ENCODE measurements at places on chromosomes 13 and 19.

GRCh38 chr13:43802511-43802910 is 15.7 kb upstream of the ENOX1 start:
- DNase-seq = no peak

- DNase-seq = no peak
Measured at GRCh38 chr13:104461049-104461448, 1394.8 kb upstream of the SLC10A2 start.

DNA sequence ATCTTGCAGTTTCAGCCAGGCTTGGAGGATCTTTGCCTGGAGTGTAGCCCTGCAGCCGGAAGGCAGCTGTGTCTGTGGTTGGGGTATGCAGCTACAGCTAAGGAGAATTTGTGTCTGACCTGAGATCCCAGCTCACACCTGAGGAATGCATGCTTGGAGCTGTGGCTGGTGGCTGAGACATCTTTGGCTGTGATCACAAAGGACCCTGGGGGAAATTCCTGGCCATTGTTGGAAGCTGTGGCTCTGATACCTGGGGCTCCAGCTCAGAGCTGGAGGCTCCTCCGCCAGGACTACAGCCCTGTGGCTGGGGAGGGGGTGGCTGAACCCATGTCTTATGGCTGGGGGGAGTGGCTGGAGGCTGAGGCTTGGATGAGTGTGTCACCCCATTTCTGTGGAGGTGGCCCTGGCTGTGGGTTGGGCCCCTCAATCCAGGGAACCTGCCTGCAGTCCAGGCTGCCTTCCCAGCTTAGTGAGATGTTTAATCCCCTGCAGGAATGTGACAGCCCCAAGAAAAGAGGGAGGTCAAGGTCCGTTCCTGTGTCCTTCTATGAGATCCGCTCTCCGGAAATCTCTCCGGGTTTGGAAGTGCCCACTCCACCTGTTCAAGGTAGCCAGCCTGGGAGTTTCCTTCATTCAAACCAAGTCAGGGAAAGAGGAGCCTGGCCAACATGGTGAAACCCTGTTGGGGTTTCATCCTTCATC is 27.6 kb downstream of the ARHGEF18 start:
- no peak for DNase-seq

DNA sequence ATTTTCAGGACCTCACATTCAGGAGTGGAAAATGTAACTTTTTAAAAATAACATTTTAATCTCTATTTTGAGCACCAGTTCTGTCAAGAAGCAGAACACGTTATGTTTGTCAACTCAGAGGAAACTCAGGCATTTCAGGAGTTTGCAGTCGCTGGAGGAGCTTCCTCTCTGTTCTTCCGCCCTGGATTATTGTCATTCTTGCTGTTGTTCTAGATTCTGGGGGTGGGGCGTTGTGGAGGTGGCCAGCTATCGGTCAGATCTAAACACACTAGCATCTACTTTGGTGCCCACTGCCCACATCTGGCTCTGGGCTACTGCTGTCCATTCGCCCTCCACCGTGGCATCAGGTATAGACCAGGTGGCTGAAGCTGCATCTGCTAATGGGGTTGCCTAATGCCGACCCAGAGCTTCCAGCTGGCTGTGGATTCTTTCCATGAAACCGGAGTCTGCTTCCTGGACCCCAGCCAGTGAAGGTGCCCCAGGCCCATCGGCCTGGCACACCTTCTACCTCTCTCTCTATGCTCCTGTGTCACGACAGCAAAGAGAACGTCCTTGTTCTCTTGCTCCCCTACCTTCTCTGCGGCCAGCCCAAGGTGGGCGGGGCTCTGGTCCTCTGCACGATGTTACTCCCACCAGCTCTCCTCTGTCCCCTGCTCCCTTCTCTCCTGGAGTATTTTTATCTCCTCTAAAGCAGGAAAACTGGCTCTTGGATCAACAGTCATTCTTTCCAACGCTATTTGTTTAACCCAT is 36.7 kb upstream of the DGKH start:
- DNase-seq = no peak

DNA sequence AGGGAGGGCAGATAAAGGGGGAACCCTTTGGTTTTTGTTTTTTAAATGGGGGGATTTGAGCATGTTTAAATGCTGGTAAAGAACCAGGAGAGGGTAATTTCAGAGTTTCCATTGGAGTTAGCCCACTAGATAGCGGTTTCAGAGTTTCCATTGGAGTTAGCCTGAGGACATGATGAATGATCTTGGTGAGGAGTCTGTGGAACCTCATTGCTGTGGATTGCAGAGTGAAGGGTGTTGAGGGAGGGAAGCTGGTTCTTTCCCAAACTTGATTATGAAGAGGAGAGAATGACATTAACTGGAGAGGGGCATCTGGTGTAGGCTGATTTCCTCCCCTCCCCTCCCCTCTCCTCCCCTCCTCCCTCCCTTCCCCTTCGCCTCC is 5.0 kb downstream of the WASF3 start:
- no peak for DNase-seq

GRCh38 chr19:4516199-4516938 is 1.9 kb downstream of the PLIN4 start:
- no peak for DNase-seq

DNA sequence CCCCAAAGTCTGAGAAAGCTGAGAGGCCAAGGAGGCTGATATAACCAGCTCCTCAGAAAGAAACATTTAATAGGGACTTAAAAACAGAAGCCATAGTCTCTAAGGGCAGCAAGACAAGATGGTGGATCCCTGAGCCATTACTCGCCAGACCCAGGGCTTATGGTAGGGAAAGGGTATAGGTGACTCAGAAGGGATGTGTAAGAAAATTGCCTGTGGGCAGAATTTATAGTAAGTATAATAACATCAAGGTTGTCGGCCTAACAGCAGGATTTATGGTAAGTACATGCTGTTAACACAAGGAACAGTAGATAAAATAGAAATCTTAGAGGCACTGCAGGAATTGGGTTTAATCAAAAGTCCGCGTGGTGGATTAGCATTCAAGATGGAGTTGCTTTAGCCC is 14.7 kb downstream of the KBTBD6 start:
- DNase-seq = no peak

- DNase-seq = no peak
Measured at GRCh38 chr13:113414335-113414734, 39.0 kb downstream of the ADPRHL1 start.

- DNase-seq = no peak
Measured at GRCh38 chr19:22882797-22883196, 50.7 kb downstream of the ZNF723 start.

DNA sequence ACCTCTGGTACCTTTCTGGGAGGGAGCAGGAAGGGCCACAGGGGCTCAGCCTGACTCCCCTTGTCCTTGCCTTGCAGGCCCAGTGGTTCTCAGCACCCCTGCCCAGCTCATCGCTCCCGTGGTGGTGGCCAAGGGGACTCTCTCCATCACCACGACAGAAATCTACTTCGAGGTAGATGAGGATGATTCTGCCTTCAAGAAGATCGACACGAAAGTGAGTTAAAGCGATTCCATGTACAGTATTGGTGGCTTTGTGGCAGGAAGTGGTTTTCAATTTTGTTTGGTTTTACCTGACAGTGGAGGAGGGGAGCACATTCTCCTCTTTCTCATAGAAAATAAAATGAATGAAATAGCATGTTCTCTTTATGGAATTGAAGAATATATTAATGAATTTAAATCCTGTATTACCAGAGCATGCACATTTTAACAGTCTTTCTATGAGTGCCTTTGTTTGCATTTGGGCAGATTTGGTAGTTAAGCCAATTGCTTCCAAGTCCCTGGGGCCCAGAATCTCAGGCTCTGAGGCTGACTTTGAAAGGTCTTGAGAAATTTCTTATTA is 4.1 kb downstream of the MAB21L1 start:
- no peak for DNase-seq

GRCh38 chr19:51025401-51025800 is 1.0 kb downstream of the KLK11 start:
- DNase-seq = no peak

DNA sequence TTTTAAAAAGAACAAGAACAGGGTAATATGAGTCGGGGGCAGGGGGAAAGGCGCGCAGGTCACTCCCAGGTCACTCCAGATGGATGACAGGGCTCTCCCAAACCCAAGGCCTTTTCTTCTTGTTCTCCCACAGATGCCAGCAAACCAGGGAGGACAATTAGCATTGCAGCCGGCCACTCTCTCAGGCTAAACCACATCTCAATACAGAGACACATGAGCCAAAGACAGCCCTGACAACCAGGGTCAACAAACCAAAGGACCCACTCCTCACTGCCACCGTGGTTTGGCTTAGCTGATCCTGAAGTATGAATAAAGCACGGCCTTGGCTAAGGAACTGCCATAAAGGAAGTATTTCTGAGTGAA is 47.3 kb downstream of the LATS2 start:
- no peak for DNase-seq

DNA sequence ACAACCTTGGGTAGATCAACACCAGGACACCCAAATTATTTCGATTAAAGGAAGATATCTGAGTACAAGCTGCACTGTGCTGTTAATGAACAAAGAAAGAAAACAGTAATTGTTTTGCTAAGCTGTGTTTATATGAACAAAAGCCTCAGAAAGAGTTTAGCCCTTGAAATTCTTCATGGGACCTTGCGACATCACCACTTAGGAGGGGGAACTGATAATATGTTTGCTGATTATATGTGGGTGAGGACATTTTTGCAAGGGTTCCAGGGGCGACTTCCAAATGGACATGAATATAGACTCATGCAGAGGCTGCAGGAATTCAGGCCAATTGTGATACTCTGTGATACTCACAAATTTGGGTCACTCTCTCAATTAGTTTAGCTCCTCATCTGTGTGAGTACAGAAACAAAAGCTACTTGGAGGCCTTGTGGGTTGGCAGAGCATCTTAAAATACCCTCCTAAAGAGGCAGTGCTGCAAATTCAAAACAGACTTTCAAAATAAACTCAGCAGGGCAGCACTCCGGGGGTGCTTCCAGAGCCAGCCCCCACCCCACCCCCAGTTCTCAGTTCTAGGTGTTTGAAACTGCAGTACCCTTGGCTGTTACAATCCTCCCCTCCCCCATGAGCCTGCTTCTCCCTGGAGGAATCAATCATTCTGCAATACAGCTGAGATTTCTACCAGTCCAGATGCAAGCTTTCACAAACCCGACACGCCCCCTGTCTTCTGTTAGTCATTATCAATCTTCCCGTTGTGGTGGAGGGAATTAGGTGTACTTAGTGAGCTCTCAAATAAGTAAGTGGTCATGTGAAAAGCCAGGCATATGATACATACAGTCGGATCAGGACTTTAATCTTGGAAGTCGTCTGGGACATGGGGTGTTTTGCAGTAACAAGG is 97.0 kb upstream of the MBNL2 start:
- DNase-seq = no peak

DNA sequence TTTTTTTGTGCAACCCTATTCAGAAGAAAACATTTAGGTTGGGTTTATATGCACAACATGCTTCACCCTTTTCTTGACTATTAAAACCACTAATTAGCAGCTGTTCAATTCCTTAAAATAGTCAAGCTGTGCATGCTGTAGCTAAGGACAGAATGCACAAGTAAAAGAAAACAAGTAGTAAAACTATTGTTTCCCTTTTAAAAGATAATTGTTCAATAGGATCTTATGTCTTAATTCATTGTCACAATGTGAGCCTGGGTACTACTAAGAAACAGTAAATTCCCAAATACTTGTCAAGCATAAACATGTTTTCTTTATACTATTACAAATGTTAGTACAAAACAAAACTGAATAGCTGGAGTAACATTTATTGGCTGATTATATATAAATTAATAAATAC is 32.6 kb upstream of the MIR17HG start:
- no peak for DNase-seq

GRCh38 chr13:93700115-93700514 is 473.5 kb downstream of the GPC6 start:
- no peak for DNase-seq

GRCh38 chr13:75635101-75635827 is 866 bp upstream of the LMO7 start:
- DNase-seq = no peak

DNA sequence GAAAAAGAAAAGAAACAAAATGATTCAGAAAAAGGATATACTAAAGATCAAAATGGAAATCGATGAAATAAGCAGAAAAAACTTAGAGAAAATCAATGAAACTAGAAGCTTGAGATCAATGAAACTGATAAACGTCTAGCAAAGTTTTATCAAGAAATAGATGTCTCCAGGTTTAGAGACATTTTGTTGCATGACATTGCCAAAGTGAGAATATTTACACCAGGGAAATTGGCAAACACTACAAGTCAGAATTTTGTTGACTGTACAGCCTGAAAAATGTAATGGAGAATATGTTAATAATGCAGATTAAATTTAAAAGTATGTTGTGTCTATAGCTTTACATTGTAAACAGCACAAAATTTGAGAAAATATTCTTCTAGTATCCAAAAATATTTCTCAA is 5.3 kb upstream of the ZNF599 start:
- DNase-seq = no peak

GRCh38 chr13:49407068-49407467 is 36.8 kb downstream of the CAB39L start:
- no peak for DNase-seq

DNA sequence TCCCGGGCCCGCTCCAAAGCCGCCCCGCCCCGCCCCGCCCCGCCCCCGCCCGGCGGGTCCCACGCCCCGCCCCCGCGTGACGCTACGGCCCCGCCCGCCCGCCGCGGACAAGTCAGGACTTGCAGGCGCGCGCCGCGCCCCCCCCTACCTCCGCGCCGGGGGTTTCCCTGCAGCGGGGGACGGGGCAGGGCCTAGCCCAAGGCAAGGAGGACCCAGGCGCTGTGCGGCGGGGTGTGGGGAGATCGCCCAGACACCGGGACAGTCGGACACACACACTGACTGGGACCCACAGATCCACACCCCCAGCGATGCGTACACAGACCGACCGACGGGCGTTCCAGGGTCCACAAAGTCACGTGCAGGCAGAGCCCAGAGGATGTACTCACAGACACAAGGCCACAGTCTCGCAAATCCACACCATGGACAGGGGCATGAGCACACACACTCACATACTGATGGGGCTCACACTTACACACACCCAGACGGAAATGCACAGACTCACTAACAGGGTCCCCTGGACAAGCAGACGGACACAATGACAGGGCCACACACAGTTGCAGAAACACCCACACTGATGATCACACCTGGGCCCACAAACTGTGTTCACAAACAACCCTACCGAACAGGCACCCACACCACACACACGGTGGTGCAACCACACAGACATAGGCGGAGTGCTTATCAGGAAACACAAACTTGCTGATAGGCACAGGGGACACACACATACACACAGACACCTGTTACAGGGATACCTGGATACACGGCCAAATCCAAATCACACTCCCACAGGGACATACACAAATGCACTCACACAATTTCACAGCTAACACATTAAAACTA is 436 bp upstream of the BBC3 start:
- peak; percentile 89 for DNase-seq

GRCh38 chr13:106814463-106814862 is 246.5 kb upstream of the ARGLU1 start:
- no peak for DNase-seq

All from CD4-positive, alpha-beta T cell (primary cell).